Small intestine (tissue), 16 donors: ENCODE measurements at places on chromosomes 7 and 10.

DNA sequence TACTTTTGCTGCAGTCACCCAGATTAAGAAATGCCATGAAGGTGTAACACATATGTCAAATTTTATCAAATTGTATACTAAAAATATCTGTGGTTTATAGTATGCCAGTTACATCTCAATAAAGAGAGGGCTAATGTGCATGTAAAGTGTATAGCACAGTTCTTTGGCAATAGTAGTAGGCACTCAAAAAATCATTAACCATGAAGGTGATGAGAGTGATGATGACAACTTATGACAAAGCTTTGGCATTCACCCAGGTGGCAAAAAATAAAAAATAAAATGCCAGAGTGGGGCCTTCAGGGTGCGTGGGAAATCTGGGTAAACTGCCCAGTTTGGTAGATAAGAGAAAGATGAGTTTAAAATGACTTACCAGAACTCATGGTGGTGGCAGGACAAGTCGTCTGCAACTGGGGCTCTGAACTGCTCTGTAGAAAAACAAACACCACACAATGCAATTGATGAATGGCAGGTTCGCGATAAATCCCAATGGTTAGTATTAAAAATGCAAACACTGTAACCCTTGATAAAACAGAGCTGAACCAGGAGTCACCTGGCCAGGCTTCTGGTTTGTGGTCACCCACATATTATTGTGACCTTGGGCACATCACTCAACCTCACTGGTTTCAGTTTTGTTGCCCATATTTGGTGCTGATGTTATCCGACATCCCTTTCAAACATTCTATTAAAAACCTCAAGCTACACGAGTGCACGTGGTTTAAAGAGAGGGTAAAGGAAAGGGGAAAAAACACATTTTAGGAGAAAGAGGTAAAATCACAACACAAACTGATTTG, 120.2 kb downstream of the SORBS1 start:
- no peak for DNase-seq
- H3K4me1 ChIP-seq: no peaks in the 10 kb centered on the region
- H3K4me3 ChIP-seq: no peak overlapping the region

DNA sequence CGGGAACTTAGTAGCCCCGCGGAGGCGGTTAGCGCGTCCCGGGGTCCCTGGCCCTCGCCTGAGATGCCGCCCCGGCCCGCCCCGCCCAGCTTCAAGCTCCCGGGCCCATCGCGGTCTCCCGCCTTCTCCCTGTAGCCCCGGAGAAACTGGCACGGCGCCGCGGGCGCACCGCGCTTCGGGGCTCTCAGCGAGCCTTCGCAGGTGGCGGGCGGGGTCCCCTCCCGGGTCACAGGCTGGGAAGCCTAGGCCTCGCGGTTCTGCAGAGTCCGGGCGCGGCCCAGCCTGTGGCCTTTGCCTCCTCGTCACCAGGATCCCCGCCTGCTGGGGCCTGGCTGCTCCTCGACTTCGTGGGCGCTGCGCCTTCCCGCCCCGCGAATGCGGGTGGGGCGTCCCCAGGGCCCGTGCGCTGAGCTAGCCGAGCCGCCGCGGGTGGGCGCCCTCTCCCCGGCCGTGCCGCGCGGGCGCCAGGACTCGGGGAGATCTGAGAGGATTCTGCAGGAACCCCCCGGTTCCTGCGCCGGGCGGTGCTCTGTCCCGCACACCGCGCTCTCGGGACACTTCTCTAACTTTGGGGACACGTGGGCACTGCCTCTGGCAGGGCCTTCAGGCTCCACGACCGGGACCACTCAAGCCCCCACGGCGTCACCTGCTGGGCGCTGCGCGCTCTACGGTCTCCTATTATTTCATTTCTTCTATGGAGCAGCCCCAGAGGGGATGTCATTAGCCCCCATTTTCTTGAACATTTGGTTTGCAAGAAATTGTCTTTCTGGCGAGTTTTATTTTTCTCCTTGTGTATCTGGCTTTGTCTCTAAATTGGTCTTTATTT, 682 bp upstream of the RGS10 start:
- peak overlapping the region; percentile 69 for H3K4me3 ChIP-seq
- H3K36me3 ChIP-seq: no peaks in the 10 kb centered on the region
- no peaks in the 10 kb centered on the region for H3K27me3 ChIP-seq
- peak overlapping the region; percentile 71 for H3K27ac ChIP-seq

- DNase-seq: no peak
- no peak overlapping the region for H3K27ac ChIP-seq
- no peaks in the 10 kb centered on the region for H3K36me3 ChIP-seq
- no peak overlapping the region for H3K4me3 ChIP-seq
Observed at GRCh38 chr10:53166325-53166724, 393.7 kb upstream of the MBL2 start.

DNA sequence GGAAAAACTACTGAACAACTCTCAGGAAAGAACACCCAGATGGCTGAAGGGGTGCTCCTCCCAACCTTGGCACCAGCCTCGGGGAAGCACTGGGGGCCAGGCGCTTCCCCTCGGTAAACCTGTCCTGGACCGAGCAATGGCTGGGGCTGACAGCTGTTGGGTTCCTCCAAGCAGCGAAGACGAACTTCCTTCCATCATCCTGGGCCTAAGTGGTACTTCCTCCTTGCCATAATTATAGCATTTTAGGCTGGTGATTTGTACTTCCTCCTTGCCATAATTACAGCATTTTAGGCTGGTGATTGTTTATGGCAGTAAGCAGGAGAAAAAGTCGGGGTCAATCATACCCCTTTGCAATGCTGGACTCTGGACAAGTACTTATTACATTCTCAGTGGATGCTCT, 69.3 kb downstream of the MYOF start:
- no peaks in the 10 kb centered on the region for H3K36me3 ChIP-seq
- H3K27ac ChIP-seq: peak overlapping the region; percentile 75
- no peak for DNase-seq
- H3K4me3 ChIP-seq: no peak overlapping the region
- peaks cover 4% of the 10 kb centered on the region for H3K4me1 ChIP-seq
- H3K27me3 ChIP-seq: no peaks in the 10 kb centered on the region

GRCh38 chr10:78915190-78915518, 153.6 kb upstream of the ZMIZ1 start:
- no peaks in the 10 kb centered on the region for H3K36me3 ChIP-seq
- peaks cover 8% of the 10 kb centered on the region for H3K4me1 ChIP-seq
- H3K27ac ChIP-seq: no peak overlapping the region
- peaks cover 2% of the 10 kb centered on the region for H3K27me3 ChIP-seq

DNA sequence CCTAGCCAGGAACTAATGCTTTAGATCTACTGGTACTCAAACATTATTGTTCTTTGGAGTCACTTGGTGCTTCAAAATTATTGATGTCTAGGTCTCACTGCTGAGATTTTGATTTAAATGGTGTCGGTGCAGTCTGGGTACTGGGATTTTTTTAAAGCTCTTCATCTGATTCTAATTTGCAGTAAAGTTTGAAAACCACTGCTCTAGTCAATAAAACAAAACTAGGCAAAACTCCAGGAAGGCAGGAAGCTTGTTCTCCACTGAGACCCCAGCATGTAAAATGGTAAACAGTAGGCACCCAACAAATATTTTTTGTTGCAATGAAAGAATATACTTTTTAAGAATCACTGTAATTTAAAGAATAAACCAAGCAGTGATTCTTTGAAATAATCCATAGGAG, 49.7 kb downstream of the ADD3 start:
- peaks cover 2% of the 10 kb centered on the region for H3K4me1 ChIP-seq
- no peak for DNase-seq
- no peaks in the 10 kb centered on the region for H3K36me3 ChIP-seq
- H3K4me3 ChIP-seq: no peak overlapping the region

DNA sequence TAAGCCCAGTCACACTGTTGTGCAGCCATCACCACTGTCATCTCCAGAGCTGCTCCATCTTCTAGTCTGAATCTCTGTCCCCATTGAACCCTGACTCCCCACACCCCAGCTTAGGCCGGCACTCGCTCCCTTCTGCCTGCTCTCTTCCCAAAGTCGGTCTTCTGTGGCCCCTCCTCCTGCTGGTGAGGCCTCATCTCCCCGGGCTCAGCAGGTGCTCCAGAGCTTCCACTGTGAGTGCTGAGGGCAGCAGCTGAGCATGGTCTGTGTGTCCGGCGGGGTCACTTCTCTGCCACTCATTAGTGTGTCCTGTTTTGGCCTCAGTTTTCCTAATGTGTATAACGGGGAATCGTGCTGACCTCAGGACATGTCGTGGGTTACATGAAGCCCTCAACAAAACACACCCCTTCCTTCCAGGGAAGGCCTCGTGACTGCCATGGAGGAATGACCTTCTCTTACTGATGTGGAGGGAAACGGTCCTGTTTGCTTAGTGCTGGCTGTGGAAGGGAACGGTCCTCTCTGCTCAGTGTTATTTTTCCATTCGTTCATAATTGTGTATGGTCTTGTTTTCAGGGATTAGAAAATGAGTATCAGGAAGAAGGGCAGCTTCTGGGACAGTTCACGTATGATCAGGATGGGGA, 4.3 kb upstream of the GET4 start:
- peaks cover 6% of the 10 kb centered on the region for H3K36me3 ChIP-seq
- no peaks in the 10 kb centered on the region for H3K27me3 ChIP-seq
- no peak for DNase-seq
- H3K4me1 ChIP-seq: no peaks in the 10 kb centered on the region

- no peaks in the 10 kb centered on the region for H3K36me3 ChIP-seq
- no peak for DNase-seq
- no peak overlapping the region for H3K4me3 ChIP-seq
Observed at GRCh38 chr10:74927701-74928100, 101.3 kb downstream of the KAT6B start.

GRCh38 chr10:117663750-117664149, 121.2 kb downstream of the EMX2 start:
- peak; percentile 5 for DNase-seq
- no peak overlapping the region for H3K4me3 ChIP-seq
- no peaks in the 10 kb centered on the region for H3K27me3 ChIP-seq
- no peak overlapping the region for H3K27ac ChIP-seq

GRCh38 chr10:29681676-29682448, 47.1 kb upstream of the SVIL start:
- no peak for DNase-seq
- no peaks in the 10 kb centered on the region for H3K4me1 ChIP-seq
- H3K36me3 ChIP-seq: no peaks in the 10 kb centered on the region
- H3K4me3 ChIP-seq: no peak overlapping the region

DNA sequence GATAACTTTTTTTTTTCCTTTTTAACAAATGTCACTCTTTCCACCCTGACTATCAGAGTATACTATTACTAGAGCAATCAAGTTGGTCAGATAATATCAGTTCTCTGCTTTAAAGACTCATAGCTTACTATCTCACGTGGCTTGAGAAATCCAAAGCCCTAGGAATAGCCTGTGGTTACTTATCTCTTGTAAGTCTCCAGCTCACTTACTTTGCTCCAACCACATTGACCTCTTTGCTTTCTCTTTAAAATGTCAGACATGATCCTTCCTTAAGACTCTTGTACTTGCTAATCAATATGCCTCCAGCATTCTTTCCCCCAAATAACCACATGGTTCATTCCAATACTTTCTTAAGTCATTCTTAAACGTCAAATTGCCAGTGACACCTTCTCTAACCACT, 1292.2 kb downstream of the REEP3 start:
- no peaks in the 10 kb centered on the region for H3K4me1 ChIP-seq
- DNase-seq: no peak
- H3K4me3 ChIP-seq: no peak overlapping the region
- no peak overlapping the region for H3K27ac ChIP-seq
- H3K36me3 ChIP-seq: no peaks in the 10 kb centered on the region

GRCh38 chr7:15584575-15584974, 22.8 kb upstream of the AGMO start:
- H3K27me3 ChIP-seq: no peaks in the 10 kb centered on the region
- H3K27ac ChIP-seq: no peak overlapping the region
- no peaks in the 10 kb centered on the region for H3K4me1 ChIP-seq
- no peak for DNase-seq
- no peak overlapping the region for H3K4me3 ChIP-seq
- H3K36me3 ChIP-seq: no peaks in the 10 kb centered on the region

- H3K4me3 ChIP-seq: no peak overlapping the region
- H3K4me1 ChIP-seq: no peaks in the 10 kb centered on the region
- no peak for DNase-seq
- H3K27me3 ChIP-seq: no peaks in the 10 kb centered on the region
- H3K27ac ChIP-seq: no peak overlapping the region
- peaks cover 2% of the 10 kb centered on the region for H3K36me3 ChIP-seq
Observed at GRCh38 chr7:2003451-2003930, 229.3 kb downstream of the MAD1L1 start.

- H3K36me3 ChIP-seq: no peaks in the 10 kb centered on the region
- DNase-seq: peak; percentile 52
- H3K27ac ChIP-seq: peak overlapping the region; percentile 47
- no peak overlapping the region for H3K4me3 ChIP-seq
- H3K27me3 ChIP-seq: no peaks in the 10 kb centered on the region
Observed at GRCh38 chr10:79149662-79150443, 81.1 kb downstream of the ZMIZ1 start.

DNA sequence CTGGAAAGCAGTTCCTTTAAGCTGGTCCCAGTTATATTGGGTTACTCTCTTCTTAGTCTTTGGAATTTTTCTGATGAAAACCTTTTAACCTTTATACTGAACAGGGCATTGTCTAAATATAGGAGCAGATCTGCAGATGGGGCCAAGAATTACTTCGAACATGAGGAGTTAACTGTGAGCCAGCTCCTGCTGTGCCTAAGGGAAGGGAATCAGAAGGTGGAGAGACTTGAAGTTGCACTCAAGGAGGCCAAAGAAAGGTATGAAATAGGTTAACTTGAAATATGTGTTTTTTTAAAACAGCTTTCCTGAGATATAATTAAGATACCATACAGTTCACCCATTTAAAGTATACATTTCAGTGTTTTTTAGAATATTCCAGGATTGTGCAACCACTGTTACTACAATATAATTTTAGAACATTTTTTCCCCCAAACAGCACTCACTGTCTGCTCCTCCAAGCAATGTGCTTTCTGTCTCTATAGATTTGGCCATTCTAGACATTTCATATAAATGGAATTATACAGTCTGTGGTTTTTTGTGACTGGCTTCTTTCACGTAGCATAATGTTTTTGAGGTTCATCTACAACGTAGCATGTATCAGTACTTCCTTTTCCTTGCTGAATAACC, 18.9 kb downstream of the OPTN start:
- H3K27me3 ChIP-seq: no peaks in the 10 kb centered on the region
- no peak overlapping the region for H3K27ac ChIP-seq
- no peak for DNase-seq

- H3K27me3 ChIP-seq: no peaks in the 10 kb centered on the region
- H3K4me3 ChIP-seq: no peak overlapping the region
- H3K4me1 ChIP-seq: peaks cover 7% of the 10 kb centered on the region
- no peak overlapping the region for H3K27ac ChIP-seq
- DNase-seq: no peak
Observed at GRCh38 chr10:117363028-117363427, 12.2 kb downstream of the PDZD8 start.

GRCh38 chr10:79005126-79005810, 63.5 kb upstream of the ZMIZ1 start:
- H3K4me1 ChIP-seq: peaks cover 4% of the 10 kb centered on the region
- no peaks in the 10 kb centered on the region for H3K36me3 ChIP-seq
- DNase-seq: peak; percentile 90

GRCh38 chr7:143042790-143043271, 9.3 kb upstream of the OR6V1 start:
- no peaks in the 10 kb centered on the region for H3K36me3 ChIP-seq
- peak; percentile 81 for DNase-seq
- no peak overlapping the region for H3K4me3 ChIP-seq
- H3K27ac ChIP-seq: peak overlapping the region; percentile 42
- peaks cover 6% of the 10 kb centered on the region for H3K4me1 ChIP-seq
- no peaks in the 10 kb centered on the region for H3K27me3 ChIP-seq

GRCh38 chr7:28458732-28459131, 46.4 kb downstream of the CREB5 start:
- H3K27me3 ChIP-seq: peaks cover 5% of the 10 kb centered on the region
- H3K27ac ChIP-seq: no peak overlapping the region
- no peaks in the 10 kb centered on the region for H3K36me3 ChIP-seq
- no peaks in the 10 kb centered on the region for H3K4me1 ChIP-seq

- no peak overlapping the region for H3K4me3 ChIP-seq
- H3K27ac ChIP-seq: no peak overlapping the region
- H3K36me3 ChIP-seq: no peaks in the 10 kb centered on the region
- H3K27me3 ChIP-seq: no peaks in the 10 kb centered on the region
Observed at GRCh38 chr10:101121654-101122031, 9.5 kb upstream of the TLX1 start.
